ENCODE measurements at places on chromosomes 3 and 15.

GRCh38 chr3:25662736-25663320, 1.9 kb downstream of the TOP2B start:
- DNase-seq, result no peak

DNA sequence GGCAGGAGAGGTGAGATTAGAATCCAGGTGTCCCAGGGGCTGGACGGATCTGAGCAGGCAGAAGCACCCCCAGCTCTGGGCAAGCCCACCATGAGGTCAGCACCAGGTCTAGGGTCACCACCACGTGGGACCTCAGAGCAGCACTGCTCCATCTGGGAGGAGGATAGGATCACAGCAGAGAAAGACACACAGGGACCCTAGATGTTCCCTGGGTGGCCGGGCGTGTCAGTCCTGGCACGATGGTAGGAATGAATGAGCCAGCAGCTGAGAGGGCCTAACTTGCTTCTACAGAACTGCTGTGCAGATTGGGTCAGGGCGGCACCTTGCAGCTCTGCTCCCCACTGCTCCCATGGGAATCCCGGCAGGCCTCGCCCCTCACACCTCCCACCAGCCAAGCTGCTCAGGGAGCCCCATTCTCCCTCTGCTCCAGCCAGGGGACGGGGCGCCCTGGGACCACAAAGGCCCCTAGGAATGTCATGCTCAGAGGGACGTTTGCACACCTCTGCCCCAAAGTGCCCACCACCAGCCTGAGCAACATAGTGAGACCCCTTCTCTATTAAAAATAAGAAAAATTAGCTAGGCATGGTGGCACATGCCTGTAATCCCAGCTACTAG, 66.3 kb downstream of the ZNF445 start:
- DNase-seq, result no peak

GRCh38 chr3:56874269-56874668, 72.5 kb upstream of the ARHGEF3 start:
- DNase-seq, result no peak

GRCh38 chr3:21435871-21436270, 315.1 kb downstream of the ZNF385D start:
- DNase-seq, result no peak

- DNase-seq, result no peak
These were observed 284 bp upstream of the TSC22D2 start for GRCh38 chr3:150407808-150408220.

- DNase-seq, result no peak
These were observed 8.5 kb downstream of the ITPKA start for GRCh38 chr15:41501931-41502794.

DNA sequence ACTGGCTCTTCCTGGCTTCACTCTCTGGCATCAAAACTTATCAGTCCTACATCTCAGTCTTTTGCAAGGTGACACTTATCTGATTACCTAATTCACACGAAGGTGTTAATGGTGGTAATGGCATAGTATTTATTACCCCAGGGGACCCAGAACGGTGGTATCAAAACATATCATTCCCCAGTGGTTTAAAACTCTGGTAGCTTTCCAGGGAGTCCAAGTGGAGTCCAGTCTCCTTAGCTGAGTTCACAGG, 41.3 kb downstream of the SMAD3 start:
- DNase-seq, result no peak

- DNase-seq, result no peak
These were observed 141.6 kb upstream of the STT3B start for GRCh38 chr3:31391150-31391549.

- DNase-seq, result no peak
These were observed 34.3 kb downstream of the ST6GAL1 start for GRCh38 chr3:186964616-186965015.

DNA sequence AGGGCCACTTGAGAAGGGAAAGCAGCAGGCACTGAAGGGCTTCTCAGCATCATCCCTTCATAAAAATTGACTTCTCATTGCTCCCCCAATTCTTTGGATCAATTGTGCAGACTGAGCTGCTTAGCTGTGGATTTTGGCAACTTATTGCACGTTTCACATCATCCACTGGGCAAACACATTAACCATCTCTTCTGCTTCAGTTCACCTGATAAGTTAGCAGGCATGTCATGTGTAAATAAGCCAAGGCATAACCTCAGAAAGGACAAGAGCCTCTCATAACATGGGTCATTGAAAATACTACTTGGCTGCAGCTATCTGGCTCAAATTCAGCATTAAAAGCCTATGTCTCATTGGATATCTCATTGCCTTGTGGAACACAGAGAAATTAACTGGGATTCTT, 366.5 kb downstream of the LRRC3B start:
- no peak for DNase-seq

DNA sequence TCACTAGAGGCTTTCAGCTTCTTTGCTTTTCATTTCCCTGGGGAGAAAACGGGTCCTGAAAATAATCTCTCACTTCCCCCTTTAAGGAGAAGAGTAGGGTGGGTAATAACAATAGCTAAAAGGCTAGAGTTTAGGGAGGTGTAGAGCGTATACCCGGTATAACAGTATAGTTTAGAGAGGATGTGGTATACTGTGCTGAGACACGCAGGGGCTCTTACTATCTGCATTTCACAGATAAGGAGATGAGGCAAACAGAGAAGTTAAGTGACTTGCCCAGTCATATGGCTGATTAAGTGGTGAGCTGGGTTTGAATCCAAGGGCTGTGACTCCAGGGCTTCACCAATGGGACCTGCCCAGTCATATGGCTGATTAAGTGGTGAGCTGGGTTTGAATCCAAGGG, 15.0 kb upstream of the KCNMB3 start:
- no peak for DNase-seq

DNA sequence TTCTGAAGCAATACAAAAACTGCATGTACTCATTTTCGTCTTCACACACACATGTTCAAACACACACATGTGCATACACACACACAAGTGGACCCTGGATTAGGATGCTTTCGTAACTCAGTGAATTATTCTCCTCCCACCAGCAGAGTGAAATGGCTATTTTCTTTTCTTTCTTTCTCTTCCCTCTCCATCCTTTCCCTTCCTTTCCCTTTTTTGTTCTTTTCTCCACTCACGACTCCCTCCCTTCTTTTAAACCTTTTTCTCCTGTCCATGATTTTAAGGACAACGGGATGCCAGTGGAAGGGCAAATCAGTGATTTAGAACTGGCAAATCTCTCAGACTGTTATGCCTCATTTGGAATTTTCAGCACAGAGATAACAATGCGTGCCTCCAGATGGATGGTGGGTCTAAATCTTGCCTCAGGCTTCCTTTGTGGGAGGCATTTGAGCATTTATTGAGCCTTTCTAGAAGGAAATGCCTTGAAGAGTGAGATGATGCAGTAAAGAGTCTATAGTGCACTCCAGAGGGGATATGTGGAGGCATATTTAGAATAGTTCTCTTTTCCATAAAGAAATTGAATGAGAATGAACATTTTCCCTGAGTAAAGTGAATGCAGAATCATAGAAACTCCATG, 130.4 kb upstream of the SLC7A14 start:
- DNase-seq, result no peak

- DNase-seq, result no peak
These were observed 68.1 kb downstream of the PGPEP1L start for GRCh38 chr15:98939311-98940080.

- no peak for DNase-seq
These were observed 336.2 kb upstream of the IL12A start for GRCh38 chr3:159652452-159652851.

DNA sequence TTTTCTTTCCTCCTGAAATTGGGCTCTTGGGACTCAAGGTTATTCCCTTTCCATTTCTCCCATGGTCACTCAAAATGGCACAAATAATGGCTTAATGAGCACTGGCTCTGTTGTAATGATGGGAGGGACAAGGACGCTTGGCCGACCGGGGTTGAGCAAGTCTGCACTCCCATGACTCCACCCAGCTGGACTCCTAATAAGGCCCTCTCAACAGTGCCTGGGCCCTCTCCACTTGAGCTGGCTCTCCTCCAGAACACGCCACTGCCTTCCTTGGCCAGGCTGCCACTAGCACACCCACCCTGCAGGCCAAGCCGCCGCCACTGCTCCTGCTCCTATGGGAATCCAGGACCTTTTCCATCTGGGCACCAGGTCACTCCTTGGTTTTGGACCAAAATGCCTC, 42.3 kb downstream of the ADCY5 start:
- DNase-seq, result no peak

- DNase-seq, result no peak
These were observed 487.2 kb upstream of the ATP11B start for GRCh38 chr3:182305881-182306665.

DNA sequence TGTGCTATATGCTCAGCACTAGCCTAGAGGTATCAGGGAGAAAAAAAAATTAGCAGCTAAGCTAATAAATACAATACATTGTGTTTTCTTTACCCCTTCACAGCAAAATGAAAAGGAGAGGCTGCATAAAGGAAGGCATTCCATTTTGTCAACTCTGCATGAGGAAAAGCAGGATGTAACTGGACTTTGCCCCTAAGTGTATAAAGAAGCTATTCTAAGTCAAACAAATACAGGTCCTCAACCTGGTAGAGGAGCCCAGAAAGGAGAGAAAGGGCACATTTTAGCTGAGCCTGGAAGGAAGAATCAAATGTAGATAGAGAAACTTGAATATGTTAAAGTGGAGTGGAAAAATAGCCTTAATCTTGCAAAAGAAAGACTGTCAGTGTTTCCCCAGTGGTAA, 89.0 kb upstream of the SPRED1 start:
- no peak for DNase-seq

- DNase-seq, result no peak
These were observed 21.5 kb downstream of the PLD1 start for GRCh38 chr3:171788546-171789351.

DNA sequence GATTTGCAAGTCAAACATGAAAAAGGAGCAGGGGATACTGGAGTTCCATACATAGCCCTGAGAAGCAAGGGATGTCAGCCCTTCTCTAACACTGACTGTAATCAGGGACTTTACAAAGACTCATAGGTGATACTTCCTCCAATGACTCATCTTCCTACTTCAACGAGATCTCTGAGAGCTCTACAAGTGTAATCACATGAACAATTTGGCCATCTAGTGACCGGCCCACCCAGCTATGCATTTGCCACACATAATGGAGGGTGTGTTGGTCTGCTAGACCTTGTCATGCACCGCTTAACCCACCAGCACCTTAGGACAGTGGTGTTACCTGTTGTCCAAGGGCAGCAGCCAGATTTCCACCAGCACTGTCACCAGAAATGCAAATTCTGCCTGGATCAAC, 75.3 kb downstream of the NCEH1 start:
- no peak for DNase-seq

- no peak for DNase-seq
These were observed 29.8 kb upstream of the LPP start for GRCh38 chr3:188124184-188124583.

GRCh38 chr3:172038798-172039435, 461 bp upstream of the FNDC3B start:
- no peak for DNase-seq

DNA sequence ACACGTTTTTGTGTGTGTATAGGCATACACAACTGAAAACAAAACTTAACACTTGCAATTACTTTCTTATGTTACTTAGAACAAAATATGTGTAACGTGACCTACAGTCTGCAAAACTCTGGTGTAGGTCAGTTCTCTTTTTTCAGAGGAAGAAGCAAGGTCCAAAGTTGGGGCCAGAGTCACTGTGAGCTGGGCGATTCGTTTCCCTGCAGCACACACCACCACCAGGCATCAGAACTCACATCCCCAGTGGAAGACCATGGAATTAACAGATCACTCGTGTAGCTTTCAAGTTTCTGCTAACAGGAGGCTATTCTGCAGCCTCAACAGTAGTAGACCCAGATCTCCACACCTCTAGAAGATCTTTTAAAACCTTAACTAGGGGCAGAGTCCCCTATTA, 25.8 kb downstream of the ANP32A start:
- no peak for DNase-seq

- DNase-seq, result no peak
These were observed 34.6 kb downstream of the CD200R1L start for GRCh38 chr3:112811917-112812660.

DNA sequence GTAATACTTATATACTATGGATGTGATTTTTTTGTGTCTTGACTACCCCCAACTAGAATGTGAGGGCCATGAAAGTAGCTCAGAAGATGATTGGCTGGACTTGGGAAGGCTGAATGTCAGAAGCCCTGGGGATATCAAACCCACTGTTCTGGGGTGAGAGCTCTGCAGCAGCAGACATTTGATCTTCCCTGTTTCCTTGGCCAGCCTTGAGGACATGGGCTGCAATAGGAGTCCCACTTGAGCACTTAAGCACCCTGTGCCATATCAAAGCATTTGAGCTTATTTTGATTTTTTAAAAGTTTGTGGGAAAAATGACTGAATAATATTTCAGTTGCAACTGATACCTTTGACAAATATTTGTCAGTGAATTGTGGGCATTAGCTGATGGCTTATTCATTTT, 21.7 kb downstream of the GTF2E1 start:
- no peak for DNase-seq

DNA sequence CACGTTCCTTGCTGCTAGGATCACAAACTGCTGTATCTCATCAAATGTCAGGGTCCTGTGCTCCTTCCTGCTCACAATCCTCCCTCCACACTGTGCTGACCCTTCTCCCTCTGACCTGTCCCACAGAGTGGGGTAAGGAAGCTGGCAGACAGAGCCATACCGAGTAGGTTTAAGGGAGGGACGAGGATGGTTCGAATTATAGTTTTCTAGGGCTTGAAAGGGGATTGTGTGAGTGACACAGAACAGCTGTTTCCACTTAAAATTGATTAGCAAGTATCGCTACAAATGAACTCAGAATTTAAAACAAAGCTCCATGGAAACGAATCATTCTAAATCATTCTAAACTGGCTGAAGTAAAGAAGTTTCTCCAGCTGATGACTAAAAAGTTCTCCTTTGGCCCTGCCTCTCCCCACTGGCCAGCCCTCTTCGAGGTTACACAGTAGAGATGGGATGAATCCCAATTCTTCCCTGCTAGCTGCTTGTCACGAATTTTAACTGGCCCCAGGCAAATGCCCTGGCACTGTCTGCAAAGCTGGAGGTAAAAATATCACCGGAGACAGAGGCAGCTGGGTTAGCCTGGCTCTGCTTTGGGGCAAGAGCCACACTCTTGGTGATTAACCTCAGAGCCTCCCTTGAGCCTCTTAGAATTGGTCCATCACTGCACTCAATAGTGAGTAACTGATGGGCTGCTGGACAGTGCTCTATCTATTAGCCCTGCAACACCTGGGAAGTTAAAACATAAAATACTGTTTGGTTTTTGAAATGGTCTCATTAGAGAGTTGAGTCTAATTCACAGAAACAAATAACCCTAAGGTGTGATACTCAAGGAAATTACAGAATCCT, 194.9 kb downstream of the CHST2 start:
- no peak for DNase-seq

DNA sequence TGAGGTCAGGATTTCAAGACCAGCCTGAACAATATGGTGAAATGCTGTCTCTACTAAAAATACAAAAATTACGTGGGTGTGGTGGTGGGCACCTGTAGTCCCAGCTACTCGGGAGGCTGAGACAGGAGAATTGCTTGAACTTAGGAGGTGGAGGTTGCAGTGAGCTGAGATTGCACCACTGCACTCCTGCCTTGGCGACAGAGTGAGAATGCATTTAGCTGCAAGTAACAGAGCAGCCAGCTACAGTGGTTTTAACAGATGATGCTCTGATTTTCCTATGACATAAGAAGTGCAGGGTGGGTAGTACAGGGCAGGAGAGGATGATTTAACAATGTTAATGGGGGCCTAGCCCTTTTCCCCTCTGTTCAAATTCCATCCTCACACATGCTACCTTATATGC, 267.9 kb downstream of the RPLP1 start:
- no peak for DNase-seq

GRCh38 chr15:50057196-50057595, 61.8 kb downstream of the ATP8B4 start:
- DNase-seq, result no peak

- DNase-seq, result no peak
These were observed 950.1 kb downstream of the FHIT start for GRCh38 chr3:60301142-60301541.

- no peak for DNase-seq
These were observed 12.0 kb downstream of the CELSR3 start for GRCh38 chr3:48650723-48651122.
